GM12865 (cell line): ENCODE measurements at places on chromosomes 7 and 10.

DNA sequence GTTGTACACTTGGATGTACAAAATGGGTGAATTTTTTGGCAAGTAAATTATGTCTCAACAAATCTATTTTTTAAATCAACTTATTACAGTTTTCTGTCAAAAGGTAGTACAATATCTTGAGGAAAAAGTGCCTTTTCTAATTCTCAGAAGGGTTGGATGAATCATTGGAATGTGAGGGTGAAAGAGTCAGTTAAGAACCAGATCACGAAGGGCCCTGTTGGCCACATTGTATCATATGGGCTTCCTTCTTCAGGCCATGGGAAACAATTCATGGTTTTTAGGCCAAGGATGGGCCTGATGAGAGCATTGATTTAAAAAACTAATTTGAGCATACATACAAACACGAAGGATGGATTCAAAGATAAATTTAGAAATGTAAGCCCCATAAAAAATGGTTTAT is 503.7 kb downstream of the TNS3 start:
- DNase-seq, result no peak

GRCh38 chr10:36717118-36717517 is 408.3 kb upstream of the ANKRD30A start:
- no peak for DNase-seq

DNA sequence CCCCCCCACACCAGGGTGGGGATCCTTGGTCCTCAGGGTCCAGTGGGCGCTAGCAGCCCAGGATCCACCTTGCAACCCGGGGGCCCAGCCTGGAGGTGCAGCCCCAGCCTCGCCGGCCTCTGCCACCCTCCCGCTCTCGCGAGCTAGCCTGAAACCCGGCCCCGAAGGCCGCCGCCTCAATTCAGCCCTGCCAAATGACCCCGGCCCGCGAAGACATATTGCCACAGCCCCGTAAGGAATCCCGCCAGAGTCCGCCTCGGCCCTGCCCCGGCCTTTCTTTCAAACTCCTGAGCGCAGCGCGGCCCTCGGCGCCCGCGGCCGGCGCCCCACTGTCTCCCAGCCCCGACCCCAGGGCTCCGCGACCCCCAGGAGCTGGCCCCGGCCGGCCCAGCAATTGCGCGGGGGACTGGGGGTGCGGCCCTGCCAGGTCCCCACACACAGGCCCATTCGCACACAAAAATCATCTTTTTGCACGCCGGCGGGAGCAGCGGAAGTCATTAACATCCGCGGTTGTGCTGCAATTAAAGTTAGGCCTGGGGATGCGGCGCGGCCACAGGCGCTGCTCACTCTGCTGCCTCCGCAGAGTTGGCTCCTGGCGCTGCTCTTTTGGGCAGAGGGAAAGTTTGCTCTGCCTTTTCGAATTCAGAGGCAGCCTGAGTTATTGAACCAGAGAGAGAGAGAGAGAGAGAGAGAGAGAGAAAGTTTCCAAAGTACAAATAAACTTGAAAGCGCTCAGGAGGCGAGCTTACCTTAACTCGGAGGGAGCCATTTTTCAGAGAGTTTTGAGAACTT is 4.0 kb downstream of the HOXA5 start:
- DNase-seq, result no peak

DNA sequence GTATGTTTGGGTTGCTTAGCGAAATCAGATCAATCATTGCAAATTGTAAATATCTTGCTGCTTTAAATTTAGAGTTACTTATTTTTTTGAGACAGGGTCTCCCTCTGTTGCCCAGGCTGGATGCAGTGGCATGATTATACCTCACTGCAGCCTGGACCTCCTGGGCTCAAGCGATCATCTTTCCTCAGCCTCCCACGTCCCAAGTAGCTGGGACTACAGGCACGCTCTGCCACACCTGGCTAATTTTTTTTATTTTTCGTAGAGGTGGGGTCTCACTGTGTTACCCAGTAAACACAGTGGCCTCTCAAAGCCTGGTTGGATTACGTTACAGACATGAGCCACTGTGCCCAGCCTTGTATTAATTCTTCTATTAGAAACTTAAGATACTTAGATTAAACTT is 1.7 kb downstream of the VDAC2 start:
- no peak for DNase-seq
